Neural progenitor cell (in vitro differentiated cells): ENCODE measurements at places on chromosomes 7 and 10.

DNA sequence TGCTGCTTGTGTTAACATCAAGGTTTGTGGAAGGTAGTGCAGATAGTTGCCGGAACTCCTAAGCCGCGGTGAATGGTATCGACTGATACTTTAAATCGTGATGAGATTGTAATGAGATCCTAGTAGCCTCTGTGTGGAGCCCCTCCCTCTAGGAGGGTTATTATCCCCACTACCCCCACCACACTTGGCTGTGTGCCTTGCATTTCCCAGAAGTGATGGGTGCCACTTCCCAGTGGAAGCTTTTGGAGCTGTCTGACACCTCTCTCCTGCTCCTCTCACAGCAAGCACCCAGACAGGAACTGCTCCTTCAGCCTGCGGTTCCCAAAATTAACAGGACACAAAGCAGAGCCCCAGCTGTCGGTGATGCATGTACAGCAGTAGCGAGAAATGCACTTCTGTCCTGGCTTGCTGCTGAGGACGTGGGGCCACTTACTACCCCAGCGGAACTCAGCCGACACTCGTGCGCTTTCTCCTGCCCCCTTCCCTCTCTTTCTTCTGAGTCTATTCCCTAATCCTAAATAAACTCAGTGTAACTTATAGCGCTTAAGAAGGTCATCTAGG lies 52.5 kb downstream of the PRKAG2 start:
- H3K27ac ChIP-seq, result no peak overlapping the region
- H3K4me3 ChIP-seq, result no peak overlapping the region

DNA sequence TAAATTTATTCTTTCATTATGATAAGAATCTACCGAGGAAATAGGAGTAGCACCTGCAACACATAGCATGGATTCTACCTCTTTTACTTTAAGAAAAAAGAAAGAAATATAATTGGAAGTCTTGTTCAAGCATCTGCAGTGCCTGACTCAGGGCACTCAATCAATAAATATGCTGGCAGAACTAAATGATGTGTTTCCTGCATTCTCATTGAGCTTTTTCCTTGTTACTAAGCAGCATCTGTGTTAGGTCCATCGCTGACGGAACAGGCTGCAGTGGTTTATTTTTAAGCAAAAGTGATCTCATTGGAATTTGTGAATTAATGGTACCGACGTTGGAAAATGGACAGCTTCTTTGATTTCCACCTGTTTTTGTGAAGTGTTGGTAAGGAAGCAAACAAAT lies 417.5 kb downstream of the DPP6 start:
- no peaks in the 10 kb centered on the region for H3K36me3 ChIP-seq
- H3K4me3 ChIP-seq, result no peak overlapping the region
- H3K27ac ChIP-seq, result no peak overlapping the region
- DNase-seq, result no peak

GRCh38 chr10:101027106-101027720 lies 3.7 kb downstream of the PDZD7 start:
- H3K27me3 ChIP-seq, result peaks cover 36% of the 10 kb centered on the region
- no peak overlapping the region for H3K4me3 ChIP-seq
- H3K4me1 ChIP-seq, result peaks cover 40% of the 10 kb centered on the region

- no peak overlapping the region for H3K27ac ChIP-seq
- no peak for DNase-seq
- no peaks in the 10 kb centered on the region for H3K4me1 ChIP-seq
- H3K36me3 ChIP-seq, result no peaks in the 10 kb centered on the region
- H3K4me3 ChIP-seq, result no peak overlapping the region
- no peaks in the 10 kb centered on the region for H3K27me3 ChIP-seq
These were observed 41.0 kb upstream of the OIT3 start for GRCh38 chr10:72852508-72852907.

DNA sequence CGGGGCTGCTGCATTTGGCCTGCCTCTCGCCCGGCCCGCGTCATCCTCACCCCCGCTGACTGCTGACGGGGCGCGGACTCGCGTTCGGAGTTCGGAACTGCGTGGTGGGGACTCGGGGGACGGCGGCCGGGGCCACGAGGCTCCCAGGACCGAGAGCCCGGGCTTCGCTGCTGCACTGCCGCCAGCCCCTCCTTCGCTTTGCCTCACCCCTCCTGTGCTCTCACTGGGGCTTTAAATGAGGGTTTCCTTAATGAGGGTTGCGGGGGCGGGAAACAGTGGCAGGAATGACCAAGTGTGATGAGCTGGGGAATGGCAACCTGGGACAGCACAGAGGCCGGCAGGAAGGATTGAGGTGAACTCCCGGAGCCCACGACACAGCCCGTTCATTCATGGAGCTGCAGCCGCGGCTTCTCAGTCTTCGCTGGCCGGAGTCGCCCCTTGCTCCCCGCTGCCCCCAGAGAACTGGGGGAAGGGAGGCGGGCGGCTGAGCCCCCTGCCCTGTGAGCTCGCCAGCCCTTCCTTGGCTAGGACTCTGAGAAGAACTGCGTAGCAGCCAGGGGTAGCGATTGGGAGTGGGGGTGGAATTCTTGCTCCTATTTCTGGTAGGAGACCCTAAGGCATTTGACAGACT lies 1.5 kb upstream of the LRRC4 start:
- peaks cover 17% of the 10 kb centered on the region for H3K27me3 ChIP-seq
- peaks cover 28% of the 10 kb centered on the region for H3K4me1 ChIP-seq
- H3K4me3 ChIP-seq, result peak overlapping the region; percentile 83
- no peak for DNase-seq
- no peak overlapping the region for H3K27ac ChIP-seq
- peaks cover 3% of the 10 kb centered on the region for H3K36me3 ChIP-seq

GRCh38 chr7:73919694-73920375 lies 58.9 kb downstream of the TMEM270 start:
- no peaks in the 10 kb centered on the region for H3K36me3 ChIP-seq
- H3K27ac ChIP-seq, result no peak overlapping the region
- peak overlapping the region; percentile 29 for H3K4me3 ChIP-seq

DNA sequence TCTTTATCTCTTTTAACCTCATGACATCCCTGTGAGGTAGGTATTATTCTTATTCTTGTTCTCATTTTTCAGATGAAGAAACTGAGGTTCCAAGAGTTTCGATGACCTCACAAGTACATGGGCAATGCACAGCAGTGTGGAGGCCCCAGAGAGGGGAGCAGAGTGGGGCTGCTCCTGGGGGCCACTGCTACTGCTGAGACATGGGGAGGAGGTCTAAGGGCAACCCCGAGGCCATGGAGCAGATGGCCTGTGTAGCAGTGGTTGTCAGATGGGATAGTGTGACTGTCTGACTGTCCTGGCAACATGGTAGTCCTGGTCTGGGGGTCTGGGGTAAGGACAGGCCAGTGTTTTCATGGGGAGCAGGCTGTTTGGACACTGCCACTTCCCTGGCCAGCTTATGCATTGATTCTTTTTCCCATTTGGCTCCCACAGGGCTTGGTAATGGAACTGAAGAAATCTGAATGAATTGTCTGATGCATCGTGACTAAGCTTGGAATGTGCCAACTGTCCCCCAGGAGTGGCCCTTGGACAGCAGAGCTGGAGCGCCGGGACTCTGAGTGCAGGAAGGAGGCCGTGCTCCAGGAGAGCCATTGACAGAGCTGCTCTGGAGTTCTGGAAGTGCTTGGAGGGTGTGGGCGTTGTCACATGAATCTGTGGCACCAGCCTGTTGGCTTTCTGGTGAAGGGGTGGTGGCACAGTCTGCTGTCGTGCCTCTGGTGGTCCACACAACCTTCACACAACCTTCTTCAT lies 40.9 kb downstream of the ADRA2A start:
- no peaks in the 10 kb centered on the region for H3K27me3 ChIP-seq
- H3K36me3 ChIP-seq, result no peaks in the 10 kb centered on the region
- no peaks in the 10 kb centered on the region for H3K4me1 ChIP-seq

DNA sequence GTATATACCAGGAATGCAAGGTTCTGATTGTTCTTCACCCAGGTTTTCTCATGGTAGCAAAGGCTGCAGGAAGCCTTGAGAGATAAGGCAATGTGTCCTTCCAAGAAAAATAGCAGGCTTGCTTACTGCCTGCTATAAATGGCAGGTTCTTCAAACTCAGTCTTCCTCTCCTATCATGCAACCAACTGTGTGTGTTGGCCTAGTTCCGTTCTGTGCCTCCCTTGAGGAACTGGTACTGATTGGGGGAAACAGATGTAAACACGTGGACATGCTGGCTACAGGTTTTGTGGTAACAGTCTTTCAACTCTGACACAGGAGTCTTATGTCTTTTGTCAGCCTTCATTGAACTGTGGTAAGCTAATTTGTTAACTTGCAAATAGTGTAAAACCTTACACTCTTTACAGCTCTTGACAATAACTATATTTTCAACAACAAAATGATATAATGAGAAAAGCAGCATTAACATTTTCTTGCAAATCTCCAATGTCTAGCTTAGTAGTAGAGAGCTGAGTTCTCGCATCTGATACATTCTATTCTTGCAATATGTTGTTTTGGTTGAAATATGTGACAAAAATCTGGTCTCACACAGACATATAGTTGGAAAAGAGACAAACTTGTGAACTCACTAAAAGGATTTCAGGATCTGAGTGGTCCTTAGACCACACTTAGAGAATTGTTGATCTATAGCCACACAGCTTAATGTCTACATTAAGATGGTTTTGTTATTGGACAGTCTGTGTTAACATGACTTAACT lies 54.7 kb upstream of the LSM8 start:
- DNase-seq, result no peak
- H3K4me1 ChIP-seq, result no peaks in the 10 kb centered on the region
- no peaks in the 10 kb centered on the region for H3K27me3 ChIP-seq
- H3K27ac ChIP-seq, result no peak overlapping the region

DNA sequence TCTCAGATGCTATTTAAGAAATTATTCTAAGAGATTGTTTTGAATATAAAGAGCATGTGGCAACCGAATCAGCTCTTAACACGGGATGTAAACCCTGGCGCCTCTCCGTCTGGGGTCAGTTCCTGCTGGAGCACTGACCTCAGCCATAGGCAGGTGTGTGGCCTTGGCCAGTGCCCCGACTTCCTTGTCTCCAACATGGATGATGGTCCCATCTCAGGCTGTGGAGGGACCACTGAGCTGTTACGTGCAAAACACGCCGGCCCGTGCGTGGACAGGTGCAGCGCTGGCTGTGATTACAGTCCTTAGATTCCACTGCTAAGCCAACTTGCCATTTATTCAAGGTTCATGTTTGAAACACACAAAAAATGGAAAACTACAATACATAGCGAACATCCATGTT lies 59.9 kb downstream of the C10orf143 start:
- no peak overlapping the region for H3K4me3 ChIP-seq
- no peaks in the 10 kb centered on the region for H3K36me3 ChIP-seq
- no peak overlapping the region for H3K27ac ChIP-seq

DNA sequence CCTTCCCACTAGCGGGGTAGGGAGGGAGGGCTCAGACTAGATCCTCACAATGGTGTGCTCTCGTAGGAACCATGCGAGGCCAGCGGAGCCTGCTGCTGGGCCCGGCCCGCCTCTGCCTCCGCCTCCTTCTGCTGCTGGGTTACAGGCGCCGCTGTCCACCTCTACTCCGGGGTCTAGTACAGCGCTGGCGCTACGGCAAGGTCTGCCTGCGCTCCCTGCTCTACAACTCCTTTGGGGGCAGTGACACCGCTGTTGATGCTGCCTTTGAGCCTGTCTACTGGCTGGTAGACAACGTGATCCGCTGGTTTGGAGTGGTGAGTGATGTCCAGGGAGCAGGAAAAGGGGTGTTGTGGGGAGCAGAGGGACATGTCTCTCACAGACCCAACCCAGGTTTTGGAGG lies 5.6 kb downstream of the ZDHHC16 start:
- no peaks in the 10 kb centered on the region for H3K36me3 ChIP-seq
- H3K4me1 ChIP-seq, result peaks cover 13% of the 10 kb centered on the region
- H3K27ac ChIP-seq, result no peak overlapping the region
- no peaks in the 10 kb centered on the region for H3K27me3 ChIP-seq
- no peak overlapping the region for H3K4me3 ChIP-seq
- no peak for DNase-seq

GRCh38 chr7:121024611-121025010 lies 36.1 kb downstream of the CPED1 start:
- H3K4me3 ChIP-seq, result no peak overlapping the region
- no peak overlapping the region for H3K27ac ChIP-seq
- peaks cover 8% of the 10 kb centered on the region for H3K4me1 ChIP-seq

DNA sequence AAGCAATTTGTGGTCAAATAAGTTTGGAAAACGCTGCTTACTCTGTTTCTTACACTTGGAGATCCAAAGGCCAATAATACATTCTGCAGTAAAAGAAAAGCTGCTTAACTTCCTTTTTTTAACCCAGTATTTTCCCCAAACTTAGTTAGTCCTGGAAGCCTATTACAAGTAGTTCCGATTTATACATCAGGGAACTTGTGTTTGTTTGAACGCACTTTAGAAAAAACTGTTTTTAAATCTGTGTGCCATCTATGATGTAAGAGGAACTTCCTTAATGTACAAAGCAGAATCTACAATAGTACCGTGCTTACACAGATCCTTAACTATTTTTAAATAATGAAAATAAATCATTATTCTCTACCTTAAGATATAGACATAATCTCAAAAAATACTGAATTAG lies 23.0 kb downstream of the SFR1 start:
- H3K27ac ChIP-seq, result no peak overlapping the region
- no peaks in the 10 kb centered on the region for H3K27me3 ChIP-seq
- H3K4me1 ChIP-seq, result peaks cover 13% of the 10 kb centered on the region
- no peak for DNase-seq
- no peaks in the 10 kb centered on the region for H3K36me3 ChIP-seq

- no peaks in the 10 kb centered on the region for H3K36me3 ChIP-seq
- no peaks in the 10 kb centered on the region for H3K27me3 ChIP-seq
- no peak overlapping the region for H3K4me3 ChIP-seq
- peaks cover 3% of the 10 kb centered on the region for H3K4me1 ChIP-seq
These were observed 34.2 kb downstream of the AP5Z1 start for GRCh38 chr7:4809666-4810065.

DNA sequence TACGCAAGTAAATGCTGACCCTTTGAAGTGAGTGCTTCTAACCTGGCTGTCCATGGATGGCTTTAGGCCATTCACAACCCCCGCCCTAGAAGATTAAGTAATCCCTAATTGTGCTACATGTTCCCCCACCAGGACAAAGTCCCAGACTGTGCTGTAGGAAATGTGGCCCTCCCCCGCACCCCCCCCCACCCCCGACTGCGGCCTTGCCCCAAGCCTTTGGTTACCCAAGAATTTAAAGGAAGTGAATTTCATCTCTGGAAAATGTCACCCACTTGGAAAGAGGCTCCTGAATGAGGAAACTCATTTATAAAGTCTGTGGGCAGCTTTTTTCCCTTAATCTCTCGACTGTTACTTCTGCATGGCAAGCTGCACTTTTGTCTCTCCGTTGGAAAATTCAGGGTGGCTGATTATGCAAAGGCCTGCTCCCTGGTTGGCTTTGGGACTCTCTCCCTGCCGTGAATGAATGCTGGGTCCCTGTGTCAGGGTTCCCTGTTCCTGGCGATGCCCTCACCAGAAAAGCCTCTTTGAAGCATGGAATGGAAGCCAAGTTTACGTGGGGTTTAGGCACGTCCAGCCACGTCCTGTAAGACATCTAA lies 31.4 kb upstream of the AQP1 start:
- no peaks in the 10 kb centered on the region for H3K27me3 ChIP-seq
- no peak overlapping the region for H3K27ac ChIP-seq
- H3K36me3 ChIP-seq, result no peaks in the 10 kb centered on the region
- no peak overlapping the region for H3K4me3 ChIP-seq
- peaks cover 41% of the 10 kb centered on the region for H3K4me1 ChIP-seq
